ENCODE measurements at places on chromosomes 12 and 14.

DNA sequence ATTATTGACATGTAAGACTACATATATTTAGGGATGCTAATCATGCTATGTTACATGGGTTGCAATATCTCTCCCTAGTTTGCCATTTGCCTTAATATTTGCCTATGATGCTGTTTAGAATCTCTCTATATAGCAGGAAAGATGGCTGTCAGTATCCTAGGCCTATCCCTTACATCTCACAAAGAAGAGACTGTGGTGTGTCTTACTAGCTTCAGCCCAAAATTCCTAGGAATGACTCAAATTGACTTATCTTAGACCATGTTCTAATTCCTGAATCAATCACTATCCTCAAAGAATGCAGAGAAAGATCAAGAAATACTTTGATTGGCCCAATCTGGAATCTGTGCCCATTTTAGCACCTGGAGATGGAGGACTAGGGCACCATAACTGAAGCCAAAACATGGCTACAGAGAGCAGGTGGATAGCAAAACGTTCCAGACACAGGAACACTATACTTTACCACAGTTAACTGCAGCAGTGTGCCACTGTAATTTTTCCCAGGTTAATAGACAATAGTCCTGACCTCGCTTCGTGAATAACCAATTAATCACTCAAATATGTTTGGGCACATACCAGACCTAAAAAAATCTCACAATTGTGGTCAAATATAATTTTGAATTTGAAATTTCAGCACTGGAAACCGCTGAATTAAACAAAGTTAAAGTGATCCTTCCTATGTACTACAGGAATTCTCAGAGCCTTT, 32.7 kb upstream of the GLIPR1 start:
- DNase-seq = no peak

DNA sequence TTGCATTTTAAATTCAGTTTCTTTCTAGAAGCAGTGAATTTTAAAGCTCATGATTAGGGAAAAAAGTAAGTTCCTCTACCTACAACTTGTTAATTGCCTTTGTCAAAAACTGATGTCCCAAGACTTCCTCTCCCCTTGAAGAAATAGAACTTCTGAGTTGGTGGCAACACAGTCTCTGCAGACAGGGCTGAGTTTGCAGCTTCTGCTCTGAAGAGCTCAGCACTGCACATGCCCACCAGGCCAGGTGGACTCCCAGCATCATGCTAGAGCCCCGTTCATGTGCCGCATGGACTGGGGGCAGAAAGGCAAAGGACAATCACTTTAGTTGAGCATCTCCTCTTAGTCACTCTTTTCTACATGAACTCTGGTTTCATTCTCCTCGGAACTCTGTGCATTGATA, 620.1 kb downstream of the VRK1 start:
- no peak for DNase-seq

GRCh38 chr12:44833561-44833960, 42.6 kb downstream of the NELL2 start:
- DNase-seq = no peak

GRCh38 chr12:85006206-85006605, 29.9 kb downstream of the TSPAN19 start:
- no peak for DNase-seq

DNA sequence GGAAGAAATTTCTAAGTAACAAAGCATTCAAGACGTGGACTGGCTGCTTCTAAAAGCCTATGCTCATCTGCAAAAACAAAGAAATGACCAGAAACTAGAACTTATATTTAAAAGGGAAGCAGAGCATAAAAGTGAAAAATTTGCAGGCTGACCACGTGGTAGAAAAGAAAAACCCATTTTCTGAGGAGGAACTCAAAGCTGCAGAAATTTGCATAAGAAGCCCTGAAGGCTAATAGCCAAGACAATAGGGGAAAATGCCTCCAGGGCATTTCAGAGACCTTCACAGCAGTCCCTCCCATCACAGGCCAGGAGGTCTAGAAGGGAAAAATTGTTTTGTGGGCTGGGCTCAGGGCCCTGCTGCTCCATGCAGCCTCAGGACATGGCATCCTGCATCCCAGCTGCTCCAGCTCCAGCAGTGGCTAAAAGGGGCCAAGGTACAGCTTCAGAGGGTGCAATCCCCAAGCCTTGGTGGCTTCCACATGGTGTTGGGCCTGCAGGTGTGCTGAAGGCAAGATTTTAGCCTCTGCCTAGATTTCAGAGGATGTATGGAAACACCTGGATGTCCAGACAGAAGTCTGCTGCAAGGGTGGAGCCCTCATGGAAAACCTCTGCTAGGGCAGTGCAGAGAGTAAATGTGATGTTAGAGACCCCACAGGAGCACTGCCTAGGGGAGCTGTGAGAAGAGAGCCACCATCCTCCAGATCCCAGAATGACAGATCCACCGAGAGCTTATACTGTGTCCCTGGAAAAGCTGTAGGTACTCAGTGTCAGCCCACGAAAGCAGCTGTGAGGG, 55.5 kb downstream of the CHGA start:
- DNase-seq = no peak

GRCh38 chr14:67461341-67461985, 27.1 kb downstream of the TMEM229B start:
- DNase-seq = no peak

DNA sequence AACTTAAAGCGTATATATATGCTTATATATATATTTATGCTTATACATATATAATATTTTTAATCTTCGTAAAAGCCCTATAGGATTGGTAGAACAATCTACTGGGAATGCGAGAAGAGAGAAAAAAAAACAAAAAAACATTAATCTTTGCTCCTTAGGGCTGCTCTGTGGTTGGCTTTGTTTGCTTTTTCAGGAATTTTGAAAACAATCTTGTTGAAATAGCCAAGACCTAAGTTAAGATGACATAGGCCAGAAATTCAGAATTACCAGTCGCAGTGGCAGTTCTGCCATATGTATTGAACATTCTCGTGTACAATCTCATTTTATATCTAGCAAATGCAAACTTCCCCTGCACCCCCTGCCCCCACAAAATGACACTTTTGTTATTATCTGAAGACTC, 699 bp downstream of the KLRF2 start:
- no peak for DNase-seq

DNA sequence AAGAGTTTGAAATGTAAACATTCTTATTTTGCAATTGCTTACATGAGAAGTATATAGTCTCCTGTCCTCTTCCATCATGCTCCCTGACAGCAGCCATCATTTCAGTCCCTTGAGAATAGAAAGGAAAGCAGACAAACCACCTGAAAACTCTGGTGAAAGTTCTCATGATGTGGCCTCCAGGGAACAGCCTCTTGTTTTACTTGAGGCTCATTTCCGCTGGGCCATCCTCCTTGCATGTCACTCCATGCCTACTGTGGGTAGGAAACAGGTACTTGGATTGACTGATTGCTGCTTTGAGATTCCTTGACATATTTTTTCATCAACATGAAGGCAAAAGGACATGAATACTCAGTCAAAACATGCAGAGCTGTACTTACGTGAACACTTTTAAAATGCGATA, 6.0 kb downstream of the SYT1 start:
- no peak for DNase-seq

DNA sequence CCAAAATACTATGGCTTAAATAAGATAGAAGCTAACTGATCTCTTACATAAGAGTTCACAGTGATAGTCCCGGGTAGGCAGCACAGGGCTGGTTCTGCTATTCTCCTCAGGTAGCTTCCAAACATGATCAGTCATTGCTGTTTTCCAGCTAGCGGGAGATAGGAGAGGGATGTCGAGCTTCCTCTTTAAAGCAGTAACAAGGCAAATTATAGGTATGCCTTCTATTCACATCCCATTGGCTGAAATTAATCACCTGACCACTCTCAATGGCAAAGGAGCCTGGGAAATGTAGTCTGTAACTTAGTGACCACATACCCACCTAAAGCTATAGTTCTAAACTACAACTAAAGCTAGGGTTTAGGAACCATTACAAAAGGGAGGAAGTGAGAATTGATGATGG, 34.5 kb upstream of the VRK1 start:
- peak; percentile 27 for DNase-seq

DNA sequence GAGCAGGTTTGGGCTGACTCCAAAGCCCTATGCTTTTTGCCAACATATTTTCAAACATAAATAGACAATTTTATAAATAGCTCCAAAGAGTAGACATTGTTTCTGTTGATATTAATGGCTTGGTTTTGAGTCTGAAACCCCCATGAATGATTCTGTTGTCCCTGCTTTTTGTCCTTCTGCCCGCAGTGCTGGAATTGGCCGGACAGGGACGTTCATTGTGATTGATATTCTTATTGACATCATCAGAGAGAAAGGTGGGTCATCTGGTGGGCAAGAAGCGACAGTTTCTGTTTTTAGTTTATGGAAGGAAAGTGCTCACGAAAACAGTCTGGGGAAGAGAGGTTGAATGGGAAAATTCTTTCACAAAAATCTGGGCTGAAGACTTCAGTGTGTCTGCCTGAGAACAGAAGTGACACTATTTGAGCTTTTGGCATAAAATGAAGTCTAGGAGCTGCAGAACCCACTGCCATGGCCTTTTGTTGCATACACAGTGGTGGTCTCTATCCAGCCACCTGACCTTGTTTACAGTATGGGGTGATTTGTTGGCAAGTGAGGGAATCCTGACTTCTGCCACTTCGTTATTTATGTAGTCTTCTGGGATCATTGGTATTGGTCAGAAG, 69.6 kb downstream of the PTPN11 start:
- DNase-seq = no peak

GRCh38 chr12:118981285-118982211, at the start of gene SRRM4:
Gene SRRM4, plus strand, starts transcription at chr12:118981541. Its CDS starts 342 bp downstream, at chr12:118981883.
- no peak for DNase-seq

All from HFF-Myc (cell line).